Activated naive CD4-positive, alpha-beta T cell treated with anti-CD3 and anti-CD28 coated beads for 36 hours (primary cell): ENCODE measurements at places on chromosomes 7 and 10. TPM values are rescaled to one million over a fixed set of nuclear protein-coding genes. Genes with fewer than 3 reads are reported as not detected.

The ZSWIM8 gene
- 25.8 TPM for total RNA-seq

The AEBP1 gene
- total RNA-seq: 10.1 TPM

GRCh38 chr10:72785409-72785808 is 93.5 kb downstream of the MCU start:
- no peak for DNase-seq

DNA sequence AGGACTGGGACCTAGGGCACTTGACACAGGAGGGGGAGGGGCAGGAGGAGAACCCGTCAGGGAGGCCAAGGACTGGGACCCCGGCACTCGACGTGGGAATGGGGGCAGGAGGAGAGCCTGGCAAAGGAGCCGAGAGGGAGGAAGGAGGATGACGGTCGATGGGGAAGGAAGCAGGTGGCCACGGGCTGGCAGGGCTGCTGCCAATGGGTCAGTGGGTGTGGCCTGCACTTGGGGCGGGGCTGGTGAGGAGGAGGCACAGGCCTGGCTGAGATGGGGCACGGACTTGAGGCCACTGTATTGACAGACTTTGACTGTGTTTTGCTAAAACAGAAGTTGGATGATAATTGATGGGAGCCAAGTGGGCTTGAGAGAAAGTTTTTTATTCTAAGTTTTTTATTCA is 68.9 kb downstream of the RBM33 start:
- no peak for DNase-seq

GRCh38 chr7:128052404-128052803 is 21.2 kb upstream of the LRRC4 start:
- DNase-seq: no peak

GRCh38 chr7:96786998-96787395 is 77.4 kb upstream of the SEM1 start:
- no peak for DNase-seq

- DNase-seq: no peak
These were observed 215.7 kb upstream of the HABP2 start for GRCh38 chr10:113337142-113337541.
